ENCODE measurements at places on chromosomes 6 and 20.

GRCh38 chr6:77880501-77880900, 227.7 kb downstream of the MEI4 start:
- DNase-seq = no peak

DNA sequence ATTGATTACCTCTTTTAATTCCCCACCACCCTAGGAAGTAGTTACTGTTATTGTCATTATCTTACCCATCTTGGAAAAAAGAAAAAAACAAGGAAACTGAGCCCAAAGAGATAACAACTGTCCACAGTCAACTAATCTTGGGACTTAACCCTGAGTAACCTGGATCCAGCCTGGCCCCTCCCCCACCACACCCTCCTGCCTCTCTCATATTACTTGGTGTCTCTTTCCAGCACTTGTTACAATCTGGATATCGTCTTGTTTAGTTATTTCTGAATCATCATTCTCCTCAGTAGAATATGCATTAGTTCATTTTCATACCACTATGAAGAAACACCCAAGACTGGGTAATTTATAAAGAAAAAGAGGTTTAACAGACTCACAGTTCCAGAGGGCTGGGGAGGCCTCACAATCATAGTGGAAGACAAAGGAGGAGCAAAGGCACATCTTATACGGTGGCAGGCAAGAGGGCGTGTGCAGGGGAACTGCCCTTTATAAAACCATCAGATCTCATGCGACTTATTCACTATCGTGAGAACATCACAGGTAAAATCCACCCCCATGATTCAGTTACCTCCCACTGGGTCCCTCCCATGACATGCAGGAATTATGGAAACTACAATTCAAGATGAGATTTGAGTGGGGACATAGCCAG, 60.3 kb downstream of the LY86 start:
- DNase-seq = no peak

DNA sequence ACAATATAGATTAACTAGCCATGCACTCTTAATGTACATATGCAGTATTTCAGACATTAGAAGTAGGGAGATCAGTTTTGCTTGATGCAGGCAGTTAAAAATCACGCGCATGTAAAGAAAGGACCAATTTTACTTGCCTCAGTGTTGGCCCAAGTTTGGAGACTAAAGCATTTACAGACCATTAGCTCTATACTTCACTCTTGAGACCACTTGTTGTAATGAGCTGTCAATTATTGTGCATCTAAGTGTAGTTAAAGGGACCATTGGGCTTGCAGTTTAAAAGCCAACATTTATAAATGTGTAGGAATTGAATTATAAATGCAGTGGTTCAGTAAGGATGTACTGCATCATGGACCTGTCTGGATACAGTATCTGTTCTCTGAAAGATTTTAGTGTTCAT, 53.7 kb downstream of the PLCB4 start:
- no peak for DNase-seq

GRCh38 chr6:132072831-132073230, 121.7 kb upstream of the CCN2 start:
- DNase-seq = no peak

DNA sequence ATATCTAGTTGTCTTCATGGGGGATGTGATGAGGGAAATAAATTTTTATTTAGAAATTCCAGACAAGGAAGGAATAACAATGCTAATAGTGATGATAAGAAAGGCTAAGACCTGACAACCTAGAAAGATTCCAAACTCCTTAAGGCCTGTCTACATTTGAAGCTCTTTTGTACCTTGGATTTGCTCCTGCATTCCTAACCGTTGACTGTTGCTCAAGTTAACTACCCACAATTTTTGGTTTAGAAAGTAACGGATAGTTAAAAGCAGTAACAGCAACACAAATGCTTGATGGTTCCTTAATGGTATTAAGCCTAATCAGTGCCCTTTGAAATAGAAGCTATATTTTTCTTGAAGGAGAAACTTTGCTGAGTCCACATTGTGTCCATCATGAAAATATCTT, 52.9 kb downstream of the TRMT11 start:
- no peak for DNase-seq

GRCh38 chr6:130282234-130282995, 59.7 kb upstream of the SAMD3 start:
- peak; percentile 63 for DNase-seq

- DNase-seq = no peak
These were observed 336.0 kb downstream of the DHX35 start for GRCh38 chr20:39298121-39298520.

GRCh38 chr20:39698752-39699151, 736.6 kb downstream of the DHX35 start:
- DNase-seq = no peak

DNA sequence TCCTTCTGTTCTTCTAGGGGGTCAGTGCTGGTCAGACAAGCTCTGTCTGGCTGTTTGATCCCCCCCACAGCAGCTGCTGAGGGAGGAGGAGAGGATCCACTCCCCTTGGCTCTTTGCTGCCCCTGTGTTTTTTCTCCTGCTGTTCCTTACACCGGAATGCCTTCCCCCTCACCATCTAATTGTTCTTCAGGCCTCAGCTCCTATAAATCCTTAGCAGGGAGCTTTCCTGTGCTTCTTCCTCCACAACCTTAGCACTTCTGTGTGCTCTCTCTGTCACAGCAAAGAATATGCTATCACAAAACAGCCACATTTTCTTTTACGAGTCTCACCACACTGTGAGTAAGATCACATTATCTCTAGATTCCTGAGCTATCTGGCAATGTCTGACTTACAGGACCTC, 196.6 kb downstream of the OTOR start:
- no peak for DNase-seq

- peak; percentile 79 for DNase-seq
These were observed 87.9 kb upstream of the CDYL start for GRCh38 chr6:4687989-4688947.

- no peak for DNase-seq
These were observed 252.9 kb downstream of the TPBG start for GRCh38 chr6:82616386-82617028.

- DNase-seq = peak; percentile 89
These were observed 30.8 kb upstream of the COL19A1 start for GRCh38 chr6:69835414-69836179.

- DNase-seq = no peak
These were observed 6.8 kb upstream of the PI16 start for GRCh38 chr6:36947570-36948351.

- no peak for DNase-seq
These were observed 1618.1 kb downstream of the GRIK2 start for GRCh38 chr6:103011605-103012004.

- DNase-seq = no peak
These were observed 938.6 kb downstream of the C6orf118 start for GRCh38 chr6:164370773-164371172.

- DNase-seq = no peak
These were observed 266.7 kb upstream of the THEMIS start for GRCh38 chr6:128167552-128167951.

DNA sequence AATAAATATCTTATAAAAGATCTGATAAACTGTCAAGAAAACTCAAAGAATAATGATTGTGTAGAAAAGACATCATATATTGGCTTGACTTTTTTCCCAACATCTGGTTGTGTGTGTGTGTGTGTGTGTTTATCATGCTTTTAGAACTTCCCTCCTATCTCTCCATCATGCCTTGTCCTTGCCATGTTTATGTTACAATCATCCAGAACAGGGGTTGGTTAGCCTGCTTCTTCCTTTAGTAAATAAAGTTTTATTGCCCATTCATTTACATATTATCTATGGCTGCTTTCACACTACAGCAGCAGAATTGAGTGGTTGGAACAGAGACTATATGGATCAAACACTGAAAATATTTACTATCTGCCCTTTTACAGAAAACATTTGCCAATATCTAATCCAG, 52.8 kb upstream of the RIPOR2 start:
- no peak for DNase-seq

DNA sequence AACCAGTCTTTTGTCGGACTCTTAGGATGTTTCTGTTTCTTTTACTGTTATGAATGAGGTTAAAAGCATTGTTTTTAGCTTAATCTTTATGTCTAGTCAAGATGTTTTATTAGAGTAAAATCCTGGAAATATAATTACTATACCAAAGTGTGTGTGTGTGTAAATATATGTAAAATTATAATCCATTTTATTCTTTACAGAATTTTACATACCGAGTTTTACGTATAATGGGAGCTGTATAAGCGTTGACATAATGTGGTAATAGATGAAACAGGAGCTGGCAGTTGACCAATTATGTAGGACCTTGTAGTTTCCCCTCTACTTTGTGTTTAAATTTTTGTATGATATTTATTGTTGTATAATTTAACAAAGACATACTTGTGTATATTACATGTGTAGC, 16.7 kb downstream of the MAP3K4 start:
- no peak for DNase-seq

DNA sequence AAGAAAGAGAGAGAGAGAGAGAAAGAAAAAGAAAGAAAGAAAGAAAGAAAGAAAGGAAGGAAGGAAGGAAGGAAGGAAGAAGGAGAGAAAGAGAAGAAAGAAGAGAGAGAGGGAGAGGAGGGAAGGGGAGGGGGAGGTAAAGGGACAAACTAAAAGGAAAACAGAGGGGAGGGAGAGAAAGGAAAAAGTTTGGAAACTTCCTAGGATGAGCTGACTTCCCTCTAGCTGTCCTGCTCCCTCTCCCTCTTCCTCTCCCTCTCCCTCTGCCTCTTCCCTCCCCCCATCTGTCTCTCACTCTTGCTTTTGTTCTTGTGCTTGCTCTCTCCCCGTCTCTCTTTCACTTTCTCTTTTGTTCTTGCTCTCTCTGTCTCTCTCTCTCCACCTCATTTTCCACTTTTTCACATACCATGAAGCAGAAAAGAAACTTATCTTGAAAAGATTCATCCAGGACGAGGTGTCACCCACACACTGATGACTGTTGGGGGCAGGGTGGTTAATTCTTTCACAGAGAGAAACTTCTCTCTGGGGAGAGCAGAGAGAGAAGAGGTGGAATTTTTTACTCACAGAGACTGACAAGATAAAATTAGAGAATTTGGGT, 56.4 kb upstream of the DUSP22 start:
- peak; percentile 92 for DNase-seq

GRCh38 chr20:61292821-61293612, 41.0 kb downstream of the CDH4 start:
- no peak for DNase-seq

- no peak for DNase-seq
These were observed 58.0 kb downstream of the APCDD1L start for GRCh38 chr20:58457083-58457695.

GRCh38 chr6:42933205-42933604, 3.9 kb downstream of the CNPY3 start:
- DNase-seq = no peak

GRCh38 chr20:11499101-11499634, 418.5 kb upstream of the BTBD3 start:
- DNase-seq = no peak

DNA sequence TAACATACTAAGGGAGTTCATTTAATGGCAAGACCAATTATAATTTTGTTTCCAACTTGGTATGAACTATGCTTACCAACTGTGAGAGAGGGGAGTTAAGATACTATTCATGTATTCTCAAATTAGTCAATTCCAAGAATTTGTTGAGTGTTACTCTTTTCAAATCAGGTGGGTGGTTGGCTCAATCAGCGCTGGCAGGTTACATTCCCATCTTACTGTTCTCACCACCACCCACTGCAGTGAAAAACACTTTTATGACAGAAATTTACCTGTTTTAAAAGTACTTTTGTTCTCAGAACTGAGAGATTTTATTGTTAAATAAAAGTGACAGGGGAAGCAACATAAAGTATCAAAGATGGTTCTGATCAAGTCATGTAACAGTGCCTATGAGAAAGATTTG, 642.0 kb downstream of the PRKN start:
- DNase-seq = no peak

- no peak for DNase-seq
These were observed 243.7 kb upstream of the RREB1 start for GRCh38 chr6:6863970-6864639.

- DNase-seq = no peak
These were observed 25.9 kb downstream of the COL11A2 start for GRCh38 chr6:33166363-33166762.

GRCh38 chr6:44030812-44031454, 96.3 kb downstream of the MRPL14 start:
- no peak for DNase-seq

- DNase-seq = peak; percentile 81
These were observed 33.9 kb downstream of the SLC17A4 start for GRCh38 chr6:25788305-25788922.

DNA sequence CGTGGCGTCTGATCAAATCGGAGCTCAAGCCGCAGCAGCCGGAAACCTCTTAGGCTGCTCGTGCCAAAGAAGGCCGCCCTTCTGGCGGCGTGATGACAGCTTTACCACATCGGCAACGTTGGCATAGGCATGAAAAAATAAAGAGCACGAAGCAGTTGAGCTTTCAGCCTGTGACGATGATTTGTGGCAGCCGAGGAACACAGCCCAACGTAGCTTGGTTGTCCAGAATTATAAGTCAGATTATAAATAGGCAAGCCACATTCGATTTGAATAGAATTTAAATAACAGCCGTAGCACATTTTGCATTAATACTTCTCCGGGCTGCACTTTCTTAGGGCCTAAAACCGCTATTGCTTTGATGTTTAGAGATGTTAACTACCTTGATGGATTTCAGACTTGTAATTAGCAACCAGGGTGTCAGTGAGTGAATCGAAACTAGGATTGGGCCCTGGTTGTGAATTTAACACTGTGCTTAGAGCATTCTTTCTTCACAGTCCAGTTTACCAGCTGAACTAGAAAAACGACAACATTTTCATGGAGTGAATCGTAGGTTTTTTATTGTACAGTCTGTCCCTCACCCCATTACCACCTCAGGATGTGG, 864 bp upstream of the BCLAF1 start:
- peak; percentile 89 for DNase-seq

- no peak for DNase-seq
These were observed 88.8 kb downstream of the EYA2 start for GRCh38 chr20:46983466-46983865.

- peak; percentile 59 for DNase-seq
These were observed 801 bp downstream of the TBPL1 start for GRCh38 chr6:133953634-133954415.

All from OCI-M1 (cell line).